ENCODE measurements at places on chromosomes 5 and 9. TPM values are rescaled to one million over a fixed set of nuclear protein-coding genes. Genes with fewer than 3 reads are reported as not detected.

- DNase-seq = no peak
Measured at GRCh38 chr5:151770383-151771258, 1.1 kb upstream of the G3BP1 start.

- no peak for DNase-seq
Measured at GRCh38 chr5:19855031-19855430, 133.0 kb downstream of the CDH18 start.

GRCh38 chr5:150143350-150144245 is 12.0 kb downstream of the PDGFRB start:
- DNase-seq = peak; percentile 63

- DNase-seq = no peak
Measured at GRCh38 chr9:137027369-137028262, at the start of gene ABCA2. Gene ABCA2, minus strand, starts transcription at chr9:137028237. Its CDS starts 97 bp downstream, at chr9:137028140.

- no peak for DNase-seq
Measured at GRCh38 chr5:133775584-133776304, 163.4 kb upstream of the FSTL4 start.

- no peak for DNase-seq
Measured at GRCh38 chr5:33072296-33072695, 361.2 kb downstream of the NPR3 start.

- no peak for DNase-seq
Measured at GRCh38 chr5:17316970-17317459, 99.6 kb downstream of the BASP1 start.

The LURAP1L gene
- total RNA-seq = 46.6 TPM

The OR1K1 gene
- not detected for total RNA-seq

The SAXO1 gene
- under 0.01 TPM for total RNA-seq

The OR1L1 gene
- total RNA-seq = not detected

The AHRR gene
- 2.6 TPM for total RNA-seq
